ENCODE measurements at places on chromosomes 5 and 9. TPM values are rescaled to one million over a fixed set of nuclear protein-coding genes. Genes with fewer than 3 reads are reported as not detected.

The OTULINL gene
- total RNA-seq, result 0.40 TPM

The FAM114A2 gene
- 27.4 TPM for total RNA-seq

The PCDHB11 gene
- total RNA-seq, result 0.44 TPM

The ROR2 gene
- under 0.01 TPM for total RNA-seq

The FGF18 gene
- total RNA-seq, result not detected

The TTF1 gene
- 7.2 TPM for total RNA-seq

The CYFIP2 gene
- total RNA-seq, result 8.7 TPM

The C5orf34 gene
- 2.0 TPM for total RNA-seq

The SPATA31A3 gene
- not detected for total RNA-seq

The SHROOM1 gene
- total RNA-seq, result 1.4 TPM

The GPR150 gene
- total RNA-seq, result 0.22 TPM

The HAVCR2 gene
- total RNA-seq, result under 0.01 TPM

The GFI1B gene
- total RNA-seq, result not detected

The UQCRQ gene
- total RNA-seq, result 91.5 TPM

The PGM5 gene
- total RNA-seq, result 27.5 TPM

The MGAT4B gene
- 132 TPM for total RNA-seq

The BHMT2 gene
- 7.7 TPM for total RNA-seq

The NR3C1 gene
- 11.8 TPM for total RNA-seq

The HABP4 gene
- total RNA-seq, result 6.9 TPM

The SQSTM1 gene
- total RNA-seq, result 407 TPM

The LCN15 gene
- total RNA-seq, result 0.22 TPM

The HAPLN1 gene
- not detected for total RNA-seq

The ROPN1L gene
- 1.1 TPM for total RNA-seq

The ISL1 gene
- not detected for total RNA-seq

The CDO1 gene
- total RNA-seq, result not detected

The ZNF300 gene
- 4.6 TPM for total RNA-seq

The FASTKD3 gene
- 9.1 TPM for total RNA-seq

The CARD6 gene
- 27.0 TPM for total RNA-seq

The CCL21 gene
- total RNA-seq, result 0.44 TPM

The CNTNAP3B gene
- 58.0 TPM for total RNA-seq

The PCDHA6 gene
- 0.20 TPM for total RNA-seq

The CDC20B gene
- total RNA-seq, result under 0.01 TPM

The VAV2 gene
- total RNA-seq, result 17.7 TPM

The SLC6A19 gene
- total RNA-seq, result not detected

The ARID3C gene
- total RNA-seq, result under 0.01 TPM

The PFN3 gene
- total RNA-seq, result not detected

The PURA gene
- total RNA-seq, result 8.3 TPM

The MVB12B gene
- total RNA-seq, result 7.6 TPM

The FAM221B gene
- not detected for total RNA-seq

The FCN2 gene
- not detected for total RNA-seq

The ACSL6 gene
- total RNA-seq, result 0.65 TPM

The SPATA31D4 gene
- total RNA-seq, result not detected

The ALDH1A1 gene
- 1,079 TPM for total RNA-seq

The ARHGEF39 gene
- total RNA-seq, result under 0.01 TPM

The KCNN2 gene
- total RNA-seq, result 1.5 TPM

The PPP3R2 gene
- total RNA-seq, result not detected

The CDH12 gene
- not detected for total RNA-seq

The STOML2 gene
- total RNA-seq, result 167 TPM

The PCDHB14 gene
- 1.1 TPM for total RNA-seq

The TRIM36 gene
- 0.22 TPM for total RNA-seq

The UNC5A gene
- total RNA-seq, result 0.22 TPM

The PSMB7 gene
- 159 TPM for total RNA-seq

The OGN gene
- total RNA-seq, result not detected

Data from lung microvascular endothelial cell (primary cell).